ENCODE measurements at places on chromosomes 11 and 22. TPM values are rescaled to one million over a fixed set of nuclear protein-coding genes. Genes with fewer than 3 reads are reported as not detected.

DNA sequence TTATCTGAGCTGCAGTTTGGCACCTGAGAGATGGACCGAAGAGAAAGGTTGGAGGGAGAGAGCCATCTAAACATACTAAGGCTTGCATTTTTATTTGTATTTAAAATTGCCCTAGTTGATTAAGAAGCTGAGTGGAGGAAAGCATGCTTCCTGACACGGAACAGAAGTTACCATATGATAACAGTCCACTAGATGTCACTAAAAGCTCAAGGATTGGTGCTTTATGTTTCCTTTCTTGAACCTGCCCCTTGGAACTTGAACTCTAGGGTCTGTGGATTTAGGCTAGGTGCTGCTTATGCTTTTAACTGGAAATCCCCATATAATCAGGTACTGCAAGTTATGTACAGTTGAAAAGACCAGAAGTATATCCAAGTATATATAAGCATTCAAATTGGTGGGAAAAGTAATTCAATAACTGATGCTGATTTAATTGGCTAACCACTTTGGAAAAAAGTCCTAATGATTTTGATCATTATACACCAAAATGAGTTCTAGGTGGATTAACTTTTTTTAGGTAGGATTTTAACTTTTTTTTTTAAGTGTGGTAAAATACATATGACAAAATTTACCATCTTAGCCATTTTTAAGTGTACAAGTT lies 9.5 kb downstream of the RBMXL2 start:
- H3K27ac ChIP-seq, result no peak overlapping the region
- H3K27me3 ChIP-seq, result no peaks in the 10 kb centered on the region
- no peak for DNase-seq
- H3K4me1 ChIP-seq, result no peaks in the 10 kb centered on the region
- H3K36me3 ChIP-seq, result no peaks in the 10 kb centered on the region

GRCh38 chr11:125903711-125904659 lies at the start of gene DDX25:
DDX25 (plus strand) TSS chr11:125904508; CDS start chr11:125904518, 10 bp downstream.
- H3K4me1 ChIP-seq, result no peaks in the 10 kb centered on the region
- no peak for DNase-seq
- H3K4me3 ChIP-seq, result peak within 1 kb of the TSS; percentile 48
- H3K27me3 ChIP-seq, result peaks cover 7% of the 10 kb centered on the region

GRCh38 chr11:1829039-1829820 lies 5.6 kb upstream of the SYT8 start:
- H3K27me3 ChIP-seq, result no peaks in the 10 kb centered on the region
- no peak for DNase-seq
- peaks cover 57% of the 10 kb centered on the region for H3K4me1 ChIP-seq

DNA sequence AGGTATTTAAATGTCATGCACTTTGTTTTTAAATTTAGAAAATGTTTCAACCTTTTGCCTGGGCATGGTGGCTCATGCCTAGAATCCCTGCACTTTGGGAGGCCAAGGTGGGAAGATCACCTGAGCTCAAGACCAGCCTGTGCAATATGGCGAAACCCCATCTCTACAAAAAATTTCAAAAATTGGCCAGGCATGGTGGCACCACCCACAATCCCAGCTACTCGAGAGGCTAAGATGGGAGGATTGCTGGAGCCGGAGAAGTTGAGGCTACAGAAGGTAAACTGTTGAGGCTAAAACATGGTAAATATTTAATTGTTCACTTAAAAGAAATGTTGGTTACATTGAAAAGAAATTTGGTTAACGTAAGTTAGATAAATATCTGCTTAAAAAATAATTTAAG lies 108.4 kb upstream of the IGLL5 start:
- no peaks in the 10 kb centered on the region for H3K27me3 ChIP-seq
- no peak for DNase-seq
- H3K4me1 ChIP-seq, result no peaks in the 10 kb centered on the region
- no peak overlapping the region for H3K27ac ChIP-seq
- no peak overlapping the region for H3K4me3 ChIP-seq

- no peak for DNase-seq
- no peaks in the 10 kb centered on the region for H3K36me3 ChIP-seq
- H3K4me1 ChIP-seq, result no peaks in the 10 kb centered on the region
- no peak overlapping the region for H3K27ac ChIP-seq
These were observed 2.9 kb downstream of the SMCO4 start for GRCh38 chr11:93540337-93540736.

GRCh38 chr11:109612496-109612895 lies 190.5 kb downstream of the C11orf87 start:
- no peak overlapping the region for H3K4me3 ChIP-seq
- no peak for DNase-seq
- H3K36me3 ChIP-seq, result no peaks in the 10 kb centered on the region
- H3K4me1 ChIP-seq, result no peaks in the 10 kb centered on the region
- H3K27ac ChIP-seq, result no peak overlapping the region

- H3K27me3 ChIP-seq, result no peaks in the 10 kb centered on the region
- H3K36me3 ChIP-seq, result no peaks in the 10 kb centered on the region
- H3K27ac ChIP-seq, result no peak overlapping the region
- no peaks in the 10 kb centered on the region for H3K4me1 ChIP-seq
These were observed 49.5 kb downstream of the IGF2 start for GRCh38 chr11:2089536-2090165.

- no peak overlapping the region for H3K27ac ChIP-seq
- H3K4me3 ChIP-seq, result no peak overlapping the region
- no peaks in the 10 kb centered on the region for H3K36me3 ChIP-seq
- H3K4me1 ChIP-seq, result no peaks in the 10 kb centered on the region
- no peaks in the 10 kb centered on the region for H3K27me3 ChIP-seq
- DNase-seq, result peak; percentile 65
These were observed 68.3 kb upstream of the POU2AF2 start for GRCh38 chr11:111177037-111177871.

- DNase-seq, result no peak
- H3K27ac ChIP-seq, result no peak overlapping the region
- H3K27me3 ChIP-seq, result no peaks in the 10 kb centered on the region
These were observed 29.1 kb upstream of the RELT start for GRCh38 chr11:73347067-73347466.

GRCh38 chr11:36313750-36314433 lies 17.8 kb downstream of the PRR5L start:
- H3K36me3 ChIP-seq, result no peaks in the 10 kb centered on the region
- no peaks in the 10 kb centered on the region for H3K4me1 ChIP-seq
- DNase-seq, result no peak
- no peaks in the 10 kb centered on the region for H3K27me3 ChIP-seq

DNA sequence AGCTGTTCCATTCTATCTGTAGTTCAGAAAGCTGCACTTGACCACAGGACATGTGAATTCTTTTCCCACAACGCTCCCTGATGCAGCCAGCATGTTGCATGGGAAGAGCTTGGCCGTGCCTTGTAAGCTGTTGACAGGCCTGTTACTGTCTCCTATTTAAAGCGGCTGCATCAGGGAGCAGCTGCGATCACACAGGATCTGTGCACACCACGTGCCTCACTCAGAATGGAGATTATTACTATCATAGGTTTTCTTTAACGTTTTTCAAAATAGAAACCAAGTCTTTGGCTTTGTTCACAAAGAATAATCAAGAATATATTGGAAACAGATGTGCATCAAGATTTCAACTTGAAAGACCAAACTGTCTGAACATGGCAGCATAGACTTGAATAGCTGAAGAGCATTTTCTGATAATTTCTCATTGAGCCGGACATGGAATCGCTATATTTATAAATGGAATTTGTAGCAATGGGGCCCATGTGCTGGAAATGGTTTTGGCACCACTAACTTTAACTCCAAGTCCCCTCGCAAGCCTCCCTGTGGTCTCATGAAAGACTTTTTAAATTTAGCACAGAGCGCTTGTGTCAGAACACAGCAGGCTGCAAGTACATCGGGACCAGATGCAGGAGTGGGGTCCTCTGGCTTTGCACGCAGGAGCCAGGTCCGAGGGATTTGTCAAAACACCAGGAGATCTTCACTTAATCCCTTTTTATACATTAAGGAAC lies 40.8 kb upstream of the MYO18B start:
- no peak overlapping the region for H3K4me3 ChIP-seq
- DNase-seq, result no peak
- no peaks in the 10 kb centered on the region for H3K4me1 ChIP-seq
- no peaks in the 10 kb centered on the region for H3K36me3 ChIP-seq
- no peak overlapping the region for H3K27ac ChIP-seq
- H3K27me3 ChIP-seq, result no peaks in the 10 kb centered on the region

- no peaks in the 10 kb centered on the region for H3K4me1 ChIP-seq
- no peak for DNase-seq
- no peaks in the 10 kb centered on the region for H3K27me3 ChIP-seq
- H3K4me3 ChIP-seq, result no peak overlapping the region
These were observed 207.1 kb upstream of the PLET1 start for GRCh38 chr11:112467721-112468120.

DNA sequence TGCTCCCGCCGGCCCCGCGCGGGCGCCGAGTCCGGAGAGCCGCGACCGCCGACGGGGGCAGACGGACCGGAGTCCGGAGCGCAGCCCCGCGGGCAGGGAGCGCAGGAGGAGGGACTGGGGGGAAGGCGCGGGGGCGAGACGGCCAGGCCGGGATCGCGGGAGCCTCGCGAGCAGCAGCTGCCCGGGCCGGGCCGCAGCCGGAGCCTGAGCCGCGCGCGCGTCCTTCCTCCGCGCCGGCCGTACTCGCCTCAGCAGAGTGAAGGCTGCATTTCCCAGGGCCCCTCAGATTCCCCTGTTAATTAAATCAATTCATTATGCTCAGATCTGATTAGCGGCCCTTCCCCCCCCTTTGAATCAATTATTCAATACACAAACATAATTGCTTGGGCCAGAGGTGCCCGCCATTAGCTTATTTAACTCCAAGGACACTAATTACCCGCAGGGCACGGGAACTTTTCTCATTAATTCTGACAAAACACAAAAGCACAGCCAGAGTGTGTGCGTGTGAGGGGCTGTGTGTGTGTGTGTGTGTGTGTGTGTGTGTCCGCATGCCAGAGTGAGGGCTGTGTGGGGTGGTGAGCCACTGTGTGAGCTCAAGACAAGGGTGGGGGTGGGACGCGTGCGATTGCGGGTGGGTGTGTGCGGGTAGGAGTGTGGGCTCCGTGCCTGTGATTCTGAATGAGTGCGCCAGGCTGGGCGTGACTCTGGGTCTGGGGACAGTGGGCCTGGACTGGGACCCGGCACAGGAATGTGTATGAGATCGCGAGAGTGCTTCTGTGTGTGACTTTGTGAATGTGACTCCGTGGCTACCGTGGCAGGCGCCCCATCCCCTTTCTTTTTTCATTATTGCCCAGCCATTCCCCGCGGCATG lies 5.1 kb upstream of the LMO1 start:
- no peak for DNase-seq
- H3K4me1 ChIP-seq, result no peaks in the 10 kb centered on the region
- H3K36me3 ChIP-seq, result no peaks in the 10 kb centered on the region
- H3K27me3 ChIP-seq, result peaks cover 38% of the 10 kb centered on the region
- H3K27ac ChIP-seq, result no peak overlapping the region

DNA sequence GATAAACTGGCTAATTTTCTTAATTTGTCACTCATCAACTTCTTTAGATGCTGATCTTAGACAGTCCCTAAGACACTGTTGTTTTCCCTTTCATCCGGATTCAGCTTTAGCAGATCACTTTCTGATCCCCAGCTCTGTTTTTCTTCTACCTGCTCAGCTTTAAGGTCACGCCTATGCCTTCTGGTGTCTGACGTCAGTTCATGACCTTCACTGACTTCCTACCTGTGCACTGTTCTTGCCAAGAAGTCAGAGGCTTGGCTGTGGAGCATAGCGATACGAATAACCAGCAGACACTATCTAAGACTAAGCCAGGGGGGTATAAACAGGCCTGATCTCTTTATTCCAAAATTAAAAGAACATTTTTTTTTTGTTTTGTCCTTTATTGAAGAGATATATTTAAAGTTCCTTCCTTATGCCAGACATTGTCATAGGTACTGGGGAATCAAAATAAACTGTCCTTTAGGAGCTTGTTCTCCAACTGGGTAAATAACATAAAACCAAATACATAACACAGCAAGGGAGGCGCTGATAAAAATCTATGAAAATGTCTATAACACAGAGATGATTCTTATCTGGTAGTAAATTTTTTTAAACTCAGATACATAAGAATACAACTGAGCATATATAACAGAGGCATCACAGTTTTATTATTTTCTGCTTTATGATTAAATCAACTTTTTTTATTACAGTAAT lies 352.2 kb upstream of the CTSC start:
- no peaks in the 10 kb centered on the region for H3K27me3 ChIP-seq
- no peaks in the 10 kb centered on the region for H3K36me3 ChIP-seq
- no peak overlapping the region for H3K4me3 ChIP-seq
- peak; percentile 73 for DNase-seq
- no peak overlapping the region for H3K27ac ChIP-seq
- no peaks in the 10 kb centered on the region for H3K4me1 ChIP-seq

DNA sequence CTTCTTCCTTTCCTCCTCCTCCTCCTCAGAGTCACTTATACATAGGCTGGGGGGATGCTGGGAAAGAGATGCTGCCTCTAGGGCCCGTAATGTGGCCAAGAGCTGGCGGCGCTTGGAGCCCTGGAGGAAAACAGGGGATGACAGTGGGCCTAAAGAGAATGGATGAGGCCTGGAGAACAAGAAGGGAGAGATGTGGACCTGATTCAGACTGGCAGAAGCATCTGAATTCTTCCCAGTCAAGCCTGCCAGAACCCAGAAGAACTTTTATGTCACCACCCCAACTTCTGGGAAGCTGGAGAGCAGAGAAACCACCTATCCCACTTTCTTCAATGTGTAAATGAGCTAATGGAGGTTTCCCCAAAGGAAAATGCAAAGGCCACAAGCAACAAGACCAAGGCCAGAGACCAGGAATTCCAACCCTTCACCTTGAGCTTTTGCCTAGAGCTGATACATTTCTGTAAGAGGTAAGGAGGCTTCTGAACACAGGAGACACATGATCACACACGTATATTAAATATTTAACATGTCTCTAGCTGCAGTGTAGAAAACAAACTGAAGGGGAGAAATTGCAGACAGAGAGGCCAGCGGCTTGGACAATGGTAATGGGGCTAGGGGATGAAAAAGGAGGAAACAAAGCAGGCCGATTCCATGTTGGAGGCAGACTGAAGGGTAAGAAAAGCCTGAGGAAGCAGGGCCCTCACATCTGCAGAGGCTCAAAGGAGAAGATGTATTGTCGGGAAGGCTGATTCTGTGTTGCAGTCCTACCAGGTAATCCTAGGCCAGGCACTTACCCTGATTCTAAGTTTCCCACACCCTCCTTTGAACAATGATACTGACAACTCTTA lies 1.1 kb downstream of the RRP8 start:
- no peak for DNase-seq
- no peaks in the 10 kb centered on the region for H3K27me3 ChIP-seq
- H3K4me3 ChIP-seq, result peak overlapping the region; percentile 77
- no peaks in the 10 kb centered on the region for H3K36me3 ChIP-seq
- peak overlapping the region; percentile 91 for H3K27ac ChIP-seq
- H3K4me1 ChIP-seq, result no peaks in the 10 kb centered on the region

- no peaks in the 10 kb centered on the region for H3K4me1 ChIP-seq
- no peak overlapping the region for H3K27ac ChIP-seq
- peak; percentile 34 for DNase-seq
- H3K4me3 ChIP-seq, result no peak overlapping the region
These were observed 22.6 kb downstream of the TMEM218 start for GRCh38 chr11:125088576-125089455.

The METTL15 gene
- 11.7 TPM for total RNA-seq

The APOL5 gene
- total RNA-seq, result not detected

The MMP10 gene
- 0.54 TPM for total RNA-seq

The MOV10L1 gene
- not detected for total RNA-seq

The LMO2 gene
- total RNA-seq, result 5.1 TPM

The GPHA2 gene
- not detected for total RNA-seq

The AMPD3 gene
- total RNA-seq, result 18.3 TPM

The KIRREL3 gene
- not detected for total RNA-seq
